ENCODE measurements at places on chromosomes 16 and 17.
A peak's percentile ranks its signal among the peaks of the same experiment; 100 is the strongest.

- DNase-seq, result peak; percentile 72
Observed at GRCh38 chr17:40915721-40916256, 21.7 kb downstream of the KRT23 start.

DNA sequence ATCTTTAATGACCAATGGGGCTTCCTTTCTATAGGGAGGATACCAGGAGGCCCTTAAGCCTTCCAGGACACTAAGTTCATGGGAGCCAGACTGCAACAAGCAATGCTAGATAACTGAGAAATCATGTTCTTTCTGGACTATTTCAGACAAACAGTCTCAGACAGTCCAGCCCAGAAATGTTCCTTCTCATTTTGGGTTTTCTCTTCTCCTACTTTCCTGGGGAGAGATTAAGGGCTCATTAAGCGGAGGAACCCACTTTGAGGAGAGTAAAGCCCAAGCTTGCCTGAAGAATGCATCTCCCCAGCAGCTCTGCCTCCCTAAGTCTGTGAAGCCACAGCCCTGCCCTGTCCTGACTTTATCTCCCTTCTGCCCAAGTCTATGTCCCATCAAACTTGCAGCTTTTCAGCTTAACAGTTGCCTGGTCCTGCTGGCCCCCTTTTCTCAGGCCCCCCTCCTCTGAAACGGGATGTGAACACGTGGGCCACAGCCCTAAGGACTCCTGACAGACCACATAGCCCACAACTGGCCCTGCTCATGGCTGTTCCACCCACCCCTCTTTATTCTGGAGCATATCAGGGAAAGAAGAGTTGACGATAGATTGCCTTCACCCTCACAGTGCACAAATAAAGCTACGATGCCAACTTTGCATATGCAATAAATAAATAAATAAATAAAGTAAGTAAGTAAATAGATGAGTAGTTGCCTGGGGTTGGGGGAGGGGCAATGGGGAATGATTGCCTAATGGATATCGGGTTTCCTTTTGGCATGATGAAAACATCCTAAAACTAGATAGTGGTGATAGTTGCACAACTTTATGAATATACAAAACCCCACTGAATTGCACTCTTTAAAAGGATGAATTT is 111.0 kb downstream of the N4BP1 start:
- peak; percentile 73 for DNase-seq

DNA sequence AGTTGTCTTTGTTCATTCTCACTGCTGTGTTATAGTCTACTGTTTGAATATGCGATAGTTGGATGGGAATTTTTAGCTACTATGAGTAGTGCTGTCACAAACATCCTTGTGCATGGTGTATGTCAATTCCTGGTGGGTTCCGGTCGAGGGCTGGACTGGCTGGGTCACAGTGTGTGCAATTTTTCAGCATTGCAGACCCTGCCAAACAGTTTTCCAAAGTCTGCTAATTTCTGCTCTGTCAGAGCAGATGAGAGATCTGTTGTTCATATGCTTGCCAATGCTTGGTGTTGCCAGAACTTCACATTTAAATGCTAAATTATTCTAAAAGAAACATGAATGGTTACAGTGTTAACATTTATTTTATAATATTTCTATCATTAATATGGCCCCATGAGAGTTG is 3.6 kb upstream of the C16orf96 start:
- DNase-seq, result no peak

- DNase-seq, result no peak
Observed at GRCh38 chr17:49951362-49952082, 17.5 kb upstream of the DLX4 start.

DNA sequence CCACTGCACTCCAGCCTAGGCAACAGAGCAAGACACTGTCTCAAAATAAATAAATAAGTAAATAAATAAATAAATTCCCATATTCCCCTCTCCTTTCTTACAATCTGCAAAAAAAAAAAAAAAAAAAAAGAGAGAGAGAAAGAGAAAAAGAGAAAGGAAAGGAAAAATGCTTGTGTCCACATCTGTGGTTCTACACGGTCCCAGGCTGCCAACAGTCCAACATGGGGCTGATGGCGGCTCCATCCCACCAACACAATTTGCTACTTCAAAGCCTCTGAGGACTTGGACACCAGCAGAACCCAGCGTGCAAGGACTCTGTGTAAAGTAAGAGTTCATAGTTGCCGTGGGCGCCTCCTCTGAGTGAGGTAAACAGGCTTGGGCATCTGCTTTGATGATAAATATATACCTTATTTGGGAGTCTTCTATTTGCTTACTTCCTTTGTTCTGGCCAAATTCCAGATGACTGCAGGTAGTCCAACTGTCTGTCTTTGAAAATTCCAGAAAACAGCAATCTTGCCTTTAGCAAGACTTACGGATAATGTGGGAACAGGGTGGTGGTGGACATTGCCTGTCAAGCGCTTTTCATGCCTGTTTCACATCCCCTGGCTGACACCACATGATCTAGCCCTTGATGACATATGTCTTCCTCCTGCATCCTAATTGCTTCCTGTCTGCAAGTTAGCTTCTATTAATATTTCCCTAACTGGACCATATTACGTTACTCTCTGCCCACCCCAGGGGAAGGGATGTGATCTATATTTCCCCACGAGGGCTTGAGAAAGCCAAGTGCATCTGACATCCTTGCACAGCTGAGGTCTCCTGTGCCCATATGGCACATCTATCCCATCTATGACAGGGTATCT is 10.1 kb downstream of the LITAF start:
- DNase-seq, result no peak

GRCh38 chr16:74990832-74991231 is 5.9 kb upstream of the WDR59 start:
- DNase-seq, result no peak

GRCh38 chr17:59332749-59333377 is 1.4 kb downstream of the YPEL2 start:
- no peak for DNase-seq

DNA sequence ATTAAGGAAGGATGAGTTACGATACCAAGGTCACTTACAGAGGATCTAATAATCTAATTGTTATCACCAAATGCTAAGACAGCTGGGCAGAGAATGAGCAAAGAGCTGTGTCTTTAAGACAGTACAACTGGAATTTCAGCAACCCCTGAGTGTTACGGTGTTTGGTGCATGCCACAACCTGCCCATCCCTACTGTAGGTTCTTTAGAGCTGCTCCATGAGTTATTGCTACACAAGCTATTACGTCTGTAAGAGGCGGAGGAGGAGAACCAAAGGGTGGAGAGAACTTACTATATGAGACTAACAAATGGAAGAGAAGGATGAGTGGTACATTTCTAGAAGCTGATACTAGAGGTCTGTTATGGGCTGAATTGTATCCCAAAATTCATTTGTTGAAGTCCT is 14.2 kb upstream of the C17orf78 start:
- no peak for DNase-seq

DNA sequence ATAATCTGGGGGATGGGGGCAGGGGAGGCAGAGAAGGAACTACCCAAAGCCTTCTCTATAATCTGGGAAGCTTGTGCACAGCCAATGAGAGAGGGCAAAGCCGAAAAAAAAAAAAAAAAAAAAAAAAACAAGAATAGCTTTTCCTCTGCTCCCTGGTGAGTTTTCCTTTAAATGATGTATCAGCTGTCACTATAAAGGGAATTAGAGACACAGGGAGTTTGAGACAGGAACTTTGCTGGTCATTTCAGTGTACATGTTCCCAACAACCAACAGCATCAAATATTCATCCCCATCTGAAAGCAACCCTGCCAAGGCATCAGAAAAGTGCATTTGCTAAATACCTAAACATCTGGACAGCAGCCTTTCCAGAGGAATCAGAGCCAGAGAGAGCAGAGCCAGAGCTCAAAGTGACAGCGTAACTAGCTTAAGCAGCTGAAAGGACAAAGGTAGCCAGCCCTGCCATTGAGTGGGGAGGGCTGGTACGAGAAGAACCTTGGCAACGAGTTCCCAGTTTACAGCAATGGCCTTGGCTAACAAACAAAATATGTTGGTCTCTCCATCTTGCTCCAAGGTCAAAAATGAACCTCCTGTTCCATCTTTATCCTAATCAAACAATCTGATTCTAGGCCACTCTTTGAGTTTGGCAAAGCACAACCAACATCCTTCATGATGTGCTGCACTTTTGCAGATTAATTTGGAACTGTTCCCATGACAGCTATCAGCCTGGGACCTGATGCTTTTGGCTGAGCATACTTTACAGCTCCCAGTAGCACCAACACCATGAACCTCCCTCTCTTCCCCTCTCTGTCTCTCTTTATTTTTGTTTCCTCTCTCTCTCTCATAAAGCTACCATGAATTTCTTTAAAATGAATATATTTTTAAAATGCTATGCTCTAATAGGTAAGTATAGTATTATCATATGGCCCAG is 143.7 kb upstream of the GNAO1 start:
- no peak for DNase-seq

GRCh38 chr17:17303847-17304490 is 796 bp downstream of the NT5M start:
- DNase-seq, result no peak

DNA sequence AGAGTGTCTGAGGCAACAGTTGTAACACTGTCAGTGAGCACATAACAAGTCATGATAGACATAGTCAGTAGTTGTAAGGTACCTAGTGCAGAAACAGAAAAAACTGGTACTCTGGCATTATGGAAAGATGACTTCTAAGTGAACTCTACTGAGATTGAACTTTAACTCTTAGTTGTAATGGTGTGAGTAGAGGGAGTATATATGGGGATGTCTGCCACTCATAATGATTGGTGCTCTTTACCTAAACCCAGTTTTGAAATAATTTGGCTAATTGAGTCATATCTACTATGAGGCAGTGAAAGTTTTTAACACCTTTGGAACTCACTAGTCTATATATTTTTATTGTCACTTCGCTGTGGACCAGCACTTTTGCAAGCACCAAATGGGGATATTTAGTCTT is 6.6 kb downstream of the NLK start:
- no peak for DNase-seq

DNA sequence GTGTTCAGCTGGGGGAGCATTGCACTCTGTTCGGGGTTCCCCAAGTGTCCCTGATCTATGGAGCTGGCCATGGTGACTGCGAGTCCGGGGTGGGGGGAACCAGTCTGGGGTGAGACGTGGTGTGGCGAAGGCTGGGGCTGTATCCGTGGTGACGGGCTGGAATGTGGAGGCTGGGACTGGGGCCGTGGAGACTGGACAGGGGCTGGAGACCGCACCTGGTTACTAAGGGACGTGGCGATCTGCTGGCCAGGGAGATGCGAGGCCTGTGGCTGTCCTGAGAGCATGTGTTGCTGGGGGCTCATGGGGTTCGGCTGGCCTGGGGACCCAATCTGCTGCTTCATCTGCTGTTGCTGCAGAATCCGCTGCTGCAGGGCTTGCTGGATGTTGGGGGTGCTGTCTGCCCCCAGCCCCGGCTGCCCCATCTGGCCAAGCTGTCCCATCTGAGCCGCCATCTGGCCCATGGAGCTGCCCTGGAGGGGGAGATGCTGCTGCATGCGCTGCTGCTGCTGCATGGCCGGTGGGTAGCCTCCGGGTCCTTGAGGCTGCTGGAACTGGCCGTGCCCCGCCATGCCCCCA is 10.6 kb upstream of the TRAP1 start:
- DNase-seq, result no peak

- no peak for DNase-seq
Observed at GRCh38 chr17:7017827-7018200, 5.0 kb upstream of the BCL6B start.

- DNase-seq, result no peak
Observed at GRCh38 chr17:61294286-61294685, 105.4 kb upstream of the TBX2 start.

DNA sequence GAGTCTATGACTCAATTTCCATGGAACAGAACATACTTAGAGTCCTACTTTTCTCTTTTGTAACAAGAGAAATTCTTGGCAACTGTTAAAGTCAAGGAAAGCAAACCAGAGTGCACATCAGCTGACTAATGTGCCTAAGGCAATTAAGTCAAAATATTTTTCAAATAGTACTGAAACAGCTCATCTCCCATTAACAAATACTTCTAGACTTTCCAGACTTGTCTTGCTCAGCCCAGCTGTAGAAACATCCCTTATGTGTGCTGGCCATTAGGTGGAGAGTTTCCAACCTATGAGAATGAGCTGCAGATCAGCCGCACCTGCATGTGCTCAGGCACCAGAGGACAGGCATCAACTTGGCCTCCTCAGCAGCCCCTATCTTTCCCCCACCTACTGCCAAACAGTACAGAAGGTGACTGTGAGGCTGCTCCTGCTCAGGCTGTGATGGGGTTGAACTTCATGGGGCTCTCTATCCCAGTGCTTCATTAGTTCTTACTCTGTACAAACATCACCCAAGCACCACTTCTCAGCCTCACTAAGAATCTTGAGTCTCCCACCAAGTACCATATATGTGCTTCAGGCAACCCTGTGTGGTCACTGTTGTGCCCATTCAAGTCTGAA is 32.2 kb downstream of the TEX2 start:
- peak; percentile 94 for DNase-seq

DNA sequence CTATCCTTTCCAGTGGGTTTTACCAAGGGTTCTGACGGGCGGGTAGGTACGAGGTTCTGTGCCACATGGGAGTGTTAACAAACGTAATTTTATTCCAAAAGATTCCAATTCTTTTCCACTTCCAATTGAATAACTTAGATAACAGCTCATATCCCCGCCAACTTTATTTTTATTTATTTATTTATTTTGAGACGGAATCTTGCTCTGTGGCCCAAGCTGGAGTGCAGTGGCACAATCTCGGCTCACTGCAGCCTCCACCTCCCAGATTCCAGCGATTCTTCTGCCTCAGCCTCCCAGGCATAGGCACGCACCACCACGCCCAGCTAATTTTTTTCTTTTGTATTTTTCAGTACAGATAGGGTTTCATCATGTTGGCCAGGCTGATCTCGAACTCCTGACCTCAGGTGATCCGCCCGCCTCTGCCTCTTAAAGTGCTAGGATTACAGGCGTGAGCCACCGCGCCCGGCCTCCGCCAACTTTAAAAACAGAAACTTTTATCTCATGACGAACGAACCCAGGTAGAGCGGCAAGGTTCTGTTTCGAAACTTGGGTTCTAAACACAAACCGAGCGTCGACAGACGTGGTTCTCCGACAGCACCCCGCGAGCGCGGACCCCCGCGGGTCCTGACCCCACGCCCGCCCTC is 613 bp downstream of the ECI1 start:
- DNase-seq, result peak; percentile 11

DNA sequence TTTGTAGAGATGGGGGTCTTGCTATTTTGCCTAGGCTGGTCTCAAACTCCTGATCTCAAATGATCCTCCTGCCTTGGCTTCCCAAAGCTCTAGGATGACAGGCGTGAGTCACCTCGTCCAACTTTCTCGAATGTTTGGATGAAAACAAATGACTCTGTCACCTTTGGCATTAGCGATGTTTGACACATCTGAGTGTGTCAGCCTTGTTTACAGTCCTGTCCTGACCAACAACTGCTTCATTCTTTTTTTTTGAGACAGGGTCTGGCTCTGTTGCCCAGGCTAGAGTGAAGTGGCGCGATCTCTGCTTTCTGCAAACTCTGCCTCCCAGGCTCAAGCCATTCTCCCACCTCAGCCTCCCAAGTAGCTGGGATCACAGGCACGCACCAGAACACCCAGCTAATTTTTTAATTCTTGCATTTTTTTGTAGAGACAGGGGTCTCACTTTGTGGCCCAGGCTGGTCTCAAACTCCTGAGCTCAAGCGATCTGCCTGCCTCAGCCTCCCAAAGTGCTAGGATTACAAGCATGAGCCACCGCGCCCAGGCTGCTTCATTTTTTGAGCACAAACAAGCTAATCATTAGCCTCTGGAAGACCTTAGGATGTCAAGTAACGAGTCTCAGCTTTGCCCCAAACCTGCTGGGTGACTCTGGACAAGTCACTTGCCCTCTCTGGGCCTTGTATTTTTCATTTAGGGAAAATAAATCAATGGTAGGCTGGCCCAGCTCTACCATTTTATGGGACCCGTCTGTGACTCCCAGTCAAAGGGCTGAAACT is 7.4 kb downstream of the MYH11 start:
- DNase-seq, result no peak

- no peak for DNase-seq
Observed at GRCh38 chr17:2054262-2054511, 716 bp upstream of the HIC1 start.

Data from fibroblast of skin of right biceps (primary cell).